ENCODE measurements at places on chromosomes 12 and 14. TPM values are rescaled to one million over a fixed set of nuclear protein-coding genes. Genes with fewer than 3 reads are reported as not detected.

The PRR4 gene
- 0.77 TPM for total RNA-seq

The BMAL2 gene
- 23.9 TPM for total RNA-seq

The TAS2R20 gene
- total RNA-seq = 2.1 TPM

The DAZAP2 gene
- total RNA-seq = 59.6 TPM

The A2ML1 gene
- not detected for total RNA-seq

The CHGA gene
- total RNA-seq = not detected
